ENCODE measurements at places on chromosomes 16 and 17.

DNA sequence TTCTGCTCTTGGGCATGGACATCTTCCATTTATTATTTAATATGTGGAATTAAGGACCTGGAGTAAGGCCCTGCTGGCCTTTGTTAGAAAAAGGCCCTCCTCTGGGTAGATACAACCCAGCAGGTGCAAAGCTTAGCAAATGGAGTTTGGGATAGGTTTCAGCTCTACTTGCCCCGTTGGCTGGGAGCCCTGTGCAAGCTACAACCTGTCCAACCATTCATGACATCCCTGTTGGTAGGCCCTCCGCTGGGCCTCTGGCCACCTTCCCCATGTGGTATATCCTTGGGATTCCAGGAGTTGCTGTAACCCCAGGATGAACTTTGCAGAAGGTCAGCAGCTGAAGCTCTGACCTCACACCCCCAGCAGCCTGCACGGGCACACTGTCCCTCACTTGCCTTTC, 6.4 kb downstream of the NGFR start:
- DNase-seq: no peak

DNA sequence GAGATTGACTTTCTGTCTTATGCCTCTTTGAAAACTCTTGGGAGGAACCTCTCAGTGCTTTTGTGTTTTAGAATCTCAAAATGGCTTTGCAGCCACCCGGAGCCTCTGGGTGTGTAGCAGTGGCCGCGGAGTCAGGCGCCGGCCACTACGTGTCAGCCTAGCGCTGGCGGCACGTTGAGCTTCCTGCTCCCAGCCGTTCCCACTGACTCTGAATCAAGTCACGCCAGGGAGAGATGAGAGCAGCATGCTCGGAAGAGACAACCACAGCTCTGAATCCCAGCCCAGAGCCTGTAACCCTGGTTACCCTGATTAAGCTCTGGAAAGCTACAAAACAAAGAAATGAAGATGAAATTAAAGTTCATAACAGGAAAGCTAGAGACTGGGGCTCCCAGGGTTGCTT, 97.4 kb upstream of the CACNG5 start:
- no peak for DNase-seq

DNA sequence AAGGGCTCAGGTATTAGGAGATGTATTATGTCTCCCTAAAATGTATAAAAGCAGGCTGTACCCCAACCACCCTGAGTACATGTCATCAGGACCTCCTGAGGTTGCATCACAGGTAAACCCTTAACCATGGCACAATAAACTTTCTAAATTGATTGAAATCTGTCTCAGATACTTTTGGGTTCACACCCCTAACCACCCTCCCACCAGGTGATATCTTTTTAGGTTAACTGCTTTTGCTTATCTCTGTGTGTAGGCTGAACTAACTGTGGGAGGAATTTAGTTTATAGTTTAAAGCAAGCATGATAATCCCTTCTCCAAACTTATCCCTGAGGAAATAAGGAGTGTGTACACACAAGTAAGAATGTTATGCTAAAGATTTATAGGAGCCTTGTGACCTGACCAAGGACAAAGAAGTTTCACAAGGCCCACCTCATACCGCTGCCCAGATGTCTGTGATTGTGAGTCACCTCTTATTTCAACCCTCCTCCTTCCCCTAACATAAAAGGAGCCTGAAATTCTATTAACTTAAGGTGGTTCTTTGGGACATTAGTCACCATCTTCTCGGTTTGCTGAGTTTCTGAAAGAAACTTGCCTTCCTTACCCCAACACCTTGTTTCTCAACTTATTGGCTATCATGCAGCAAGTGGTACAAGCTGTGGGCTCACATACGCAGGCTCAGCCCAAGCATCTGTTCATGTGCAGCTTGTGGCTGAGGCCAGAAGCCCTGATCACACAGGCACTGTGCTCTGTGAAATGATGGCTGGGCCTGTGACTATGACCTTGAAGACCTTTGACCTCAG, 11.3 kb downstream of the PRSS22 start:
- no peak for DNase-seq

- DNase-seq: no peak
Measured at GRCh38 chr17:34252444-34253138, 2.5 kb upstream of the CCL2 start.

DNA sequence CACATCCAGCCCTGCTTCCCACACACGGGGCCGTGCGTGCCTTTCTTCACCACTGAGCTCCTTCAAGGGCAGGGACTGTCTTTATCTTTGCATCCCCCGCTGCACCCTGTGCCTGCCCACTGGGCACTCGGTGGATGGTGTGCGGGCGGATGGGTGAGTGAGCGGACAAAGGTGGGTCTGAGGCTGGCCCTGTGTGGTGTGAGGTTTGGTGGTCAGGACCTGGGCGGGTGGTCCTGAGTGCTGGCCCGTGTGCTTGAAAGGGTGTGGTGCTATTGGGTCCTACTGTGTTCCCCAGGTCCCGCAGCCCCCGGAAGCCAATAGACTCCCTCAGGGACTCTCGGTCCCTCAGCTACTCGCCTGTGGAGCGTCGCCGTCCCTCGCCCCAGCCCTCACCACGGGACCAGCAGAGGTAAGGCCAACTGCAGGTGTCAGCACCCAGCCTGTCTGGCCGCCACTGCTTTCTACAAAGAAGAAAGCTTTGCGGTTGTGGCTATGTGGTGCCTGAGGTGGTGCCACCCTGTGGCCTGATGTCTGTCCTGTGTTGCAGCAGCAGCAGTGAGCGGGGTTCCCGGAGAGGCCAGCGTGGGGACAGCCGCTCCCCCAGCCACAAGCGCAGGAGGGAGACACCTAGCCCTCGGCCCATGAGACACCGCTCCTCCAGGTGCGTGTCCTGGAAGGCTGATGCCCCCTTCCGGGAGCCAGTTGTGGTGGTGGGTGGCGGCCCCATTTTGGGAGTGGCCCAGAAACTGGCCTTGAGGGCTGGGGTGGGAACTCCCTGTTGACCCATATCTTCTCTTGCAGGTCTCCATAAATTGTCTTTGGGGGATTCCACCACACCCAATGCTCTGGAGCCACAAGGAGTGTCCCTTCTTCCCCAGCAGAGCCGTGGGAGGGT, 6.8 kb downstream of the ELOB start:
- DNase-seq: no peak

DNA sequence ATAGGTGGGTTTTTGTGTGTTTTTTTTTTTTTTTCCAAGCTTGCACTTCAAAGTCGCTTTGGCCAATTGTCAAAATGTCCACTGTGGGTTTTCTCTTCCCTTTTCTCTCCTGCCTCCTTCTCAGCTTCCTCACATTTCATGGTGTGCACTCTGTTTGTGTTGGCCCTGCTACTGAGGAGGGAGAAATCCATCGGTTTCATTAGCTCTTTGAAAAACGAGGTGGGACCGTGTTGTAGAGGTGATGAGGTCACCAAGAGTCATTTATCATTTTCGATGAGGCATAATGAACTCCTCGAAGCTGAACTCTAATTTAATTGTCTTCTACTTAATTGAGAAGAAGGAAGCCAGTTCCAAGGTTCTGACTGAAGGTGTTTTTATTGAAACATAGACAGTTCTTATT, 174.4 kb upstream of the TOX3 start:
- DNase-seq: no peak

DNA sequence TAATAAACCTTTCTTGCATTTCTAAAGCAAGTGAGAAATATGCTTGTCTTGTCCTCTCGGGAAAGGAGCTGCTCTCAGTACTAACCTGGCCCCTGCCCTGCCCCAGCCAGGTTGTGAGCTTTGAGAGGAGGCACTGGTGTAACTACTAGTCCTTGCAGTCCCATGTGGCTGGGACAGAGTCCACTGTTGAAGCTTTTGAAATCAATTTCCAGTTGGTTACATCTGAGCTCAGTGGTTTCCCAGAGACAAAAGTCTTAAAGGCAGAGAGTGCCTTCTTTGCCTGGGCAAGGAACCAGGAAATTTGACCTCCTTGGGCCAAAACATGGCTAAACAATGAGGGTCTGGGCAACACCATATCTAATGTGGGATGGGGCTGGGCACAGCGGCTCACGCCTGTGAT, 48.7 kb downstream of the GSG1L start:
- no peak for DNase-seq

DNA sequence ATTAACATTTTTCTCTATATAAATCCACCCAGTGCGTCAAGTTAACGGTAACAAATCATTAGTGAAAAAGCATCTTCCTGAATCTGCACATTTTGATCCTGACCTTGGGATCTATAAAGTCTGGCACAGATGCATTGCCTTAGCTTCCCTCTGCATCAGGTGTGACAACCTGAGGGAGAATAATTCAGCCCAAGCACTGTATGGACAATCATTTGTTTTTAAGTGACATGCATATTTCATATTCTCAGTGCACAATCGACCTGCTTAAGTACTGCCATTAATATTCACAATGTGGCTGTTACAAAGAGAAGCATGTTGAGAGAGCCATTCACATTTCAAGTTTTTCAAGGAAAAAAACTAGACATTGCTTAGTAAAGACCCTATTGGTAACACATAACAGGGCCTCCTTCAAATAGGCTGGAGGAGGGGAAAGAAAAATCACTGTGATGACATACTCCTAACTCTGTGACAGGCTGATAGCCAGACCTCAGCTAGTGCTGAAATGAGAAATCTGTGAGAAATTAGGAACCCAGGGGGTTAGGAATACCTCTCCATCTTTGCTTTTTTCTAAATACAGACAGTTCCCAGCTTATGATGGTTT, 505.3 kb upstream of the CDH5 start:
- no peak for DNase-seq

GRCh38 chr17:10349403-10349802, 23.4 kb downstream of the MYH13 start:
- peak; percentile 30 for DNase-seq

GRCh38 chr17:44345454-44346026, 438 bp downstream of the GRN start:
- peak; percentile 62 for DNase-seq

Data from GM20000 (cell line).